Nephron progenitor cell (in vitro differentiated cells): ENCODE measurements at places on chromosomes 5 and 9.

GRCh38 chr5:2556375-2556966 is 195.0 kb downstream of the IRX2 start:
- DNase-seq: no peak

DNA sequence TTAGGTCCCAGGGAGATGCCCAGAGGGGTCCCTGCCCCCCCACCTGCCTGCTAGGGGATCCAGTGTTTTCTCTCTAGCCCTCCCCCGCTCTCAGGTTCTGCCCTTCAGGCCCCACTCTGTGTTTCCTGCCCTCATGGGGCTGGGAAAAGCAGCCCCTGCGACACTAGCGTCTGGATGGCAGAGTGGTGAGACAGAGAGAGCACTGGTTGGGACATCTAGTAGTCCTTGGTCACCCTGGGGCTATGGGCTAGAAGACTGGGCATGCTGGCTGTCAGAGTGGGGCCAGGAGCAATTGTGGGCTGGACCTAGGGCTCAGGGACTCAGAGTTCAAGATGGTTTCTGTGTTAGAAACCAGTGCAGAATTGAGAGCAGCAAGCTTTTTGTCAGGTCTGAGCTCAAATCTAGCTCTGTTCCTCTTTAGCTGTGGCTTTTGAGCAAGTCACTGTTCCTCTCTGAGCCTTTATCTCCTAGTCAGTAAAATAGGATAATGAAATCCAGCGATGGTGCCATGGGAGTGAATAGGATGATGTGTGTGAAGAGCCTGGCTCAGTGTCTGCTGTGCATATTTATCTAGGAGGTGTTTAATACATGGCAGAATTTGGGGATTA is 39.0 kb downstream of the RGS3 start:
- DNase-seq: no peak

DNA sequence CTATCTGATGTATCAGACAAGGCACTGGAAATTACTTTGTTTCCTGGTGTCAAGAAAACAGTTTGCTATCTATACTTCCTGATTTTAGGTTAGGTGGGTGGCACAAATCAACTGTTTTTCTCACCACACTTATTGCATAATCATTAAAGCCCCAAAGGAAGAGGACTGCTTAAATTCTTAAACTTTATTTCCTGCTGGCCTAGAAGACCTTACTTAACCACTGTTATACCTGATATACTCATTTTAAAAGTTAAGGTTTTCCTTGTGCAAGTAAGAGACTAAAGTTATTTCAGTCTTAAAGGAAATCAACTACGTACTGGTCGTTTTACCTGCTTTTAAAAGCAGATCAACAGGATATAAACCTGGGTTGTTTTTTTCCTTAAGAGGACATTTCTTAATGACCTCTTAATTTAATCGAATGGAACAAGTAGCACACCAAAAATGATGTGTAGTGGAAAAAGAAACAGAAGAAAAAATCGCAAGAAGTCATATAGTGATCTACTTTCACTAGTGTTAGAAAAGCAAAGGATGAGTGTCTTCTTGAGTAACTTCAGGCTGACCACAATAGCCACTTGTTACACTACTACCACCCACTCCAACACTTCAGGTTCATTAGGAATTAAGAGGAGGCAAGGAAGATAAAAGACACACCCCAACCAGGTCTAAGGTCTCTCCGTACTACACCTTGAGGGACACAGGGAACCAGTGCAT is 974 bp downstream of the CLINT1 start:
- DNase-seq: no peak

DNA sequence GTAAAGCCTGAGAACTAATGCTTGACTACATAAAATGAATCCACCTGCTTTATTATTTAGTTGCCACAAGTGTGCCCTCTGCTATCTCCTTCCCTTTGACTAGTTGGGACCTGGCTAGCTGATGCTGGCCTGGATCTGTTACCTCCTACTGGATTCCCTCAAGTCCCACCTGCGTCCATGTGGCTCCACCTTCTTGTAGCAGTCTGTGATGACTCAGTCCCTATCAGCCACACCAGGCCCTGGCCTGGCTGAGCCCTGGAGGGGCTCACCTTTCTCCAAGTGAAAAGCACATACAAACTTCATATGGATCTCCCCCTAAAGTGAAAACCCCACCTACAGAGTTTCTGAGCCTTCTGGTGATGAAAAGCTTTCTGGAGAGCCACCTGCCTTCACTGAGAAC is 611.4 kb downstream of the SEMA5A start:
- no peak for DNase-seq

DNA sequence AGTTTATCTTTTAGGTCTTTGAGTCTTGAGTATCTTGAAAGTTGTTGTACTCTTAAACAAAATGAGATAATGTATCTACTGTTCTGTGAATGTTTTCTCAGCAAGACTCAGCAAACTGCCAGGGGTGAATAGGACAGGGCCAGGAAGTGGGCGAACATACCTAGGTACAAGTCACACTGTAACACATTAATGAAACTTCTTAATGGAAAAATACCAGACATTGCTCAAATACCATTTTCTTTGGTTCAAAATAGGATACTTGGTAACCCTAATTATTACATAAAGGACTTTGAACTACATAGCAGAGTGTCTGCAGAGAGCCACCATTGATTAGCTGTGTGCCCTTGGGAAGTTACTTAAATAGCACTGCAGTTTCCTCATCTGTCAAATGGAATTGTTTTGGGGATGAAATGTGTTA is 197.5 kb downstream of the ARHGEF28 start:
- DNase-seq: no peak
